ENCODE measurements at places on chromosomes 3 and 15.

GRCh38 chr3:169170456-169170855 lies 493.1 kb downstream of the MECOM start:
- no peak for DNase-seq

GRCh38 chr3:50325113-50325480 lies 2.6 kb upstream of the HYAL2 start:
- DNase-seq, result no peak

DNA sequence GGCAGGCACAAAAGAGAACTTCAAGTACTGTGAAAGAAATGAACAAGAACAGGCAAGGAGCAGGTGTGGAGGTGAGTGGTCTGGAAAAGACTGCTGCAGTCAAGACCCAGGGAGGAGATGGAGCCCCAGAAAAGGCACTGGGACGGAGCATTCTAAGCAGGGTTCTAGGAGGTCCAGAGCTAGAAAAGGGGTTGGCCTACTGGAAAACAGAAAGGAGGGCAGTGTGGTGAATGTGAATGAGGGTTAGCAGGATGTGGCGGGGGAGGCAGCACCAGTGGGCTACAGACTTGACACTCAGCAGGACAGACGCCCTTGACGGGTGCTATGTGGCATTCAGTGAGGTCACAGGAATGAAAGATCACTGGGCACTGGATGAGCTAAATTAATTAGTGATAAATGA lies 75.7 kb downstream of the SENP2 start:
- no peak for DNase-seq

DNA sequence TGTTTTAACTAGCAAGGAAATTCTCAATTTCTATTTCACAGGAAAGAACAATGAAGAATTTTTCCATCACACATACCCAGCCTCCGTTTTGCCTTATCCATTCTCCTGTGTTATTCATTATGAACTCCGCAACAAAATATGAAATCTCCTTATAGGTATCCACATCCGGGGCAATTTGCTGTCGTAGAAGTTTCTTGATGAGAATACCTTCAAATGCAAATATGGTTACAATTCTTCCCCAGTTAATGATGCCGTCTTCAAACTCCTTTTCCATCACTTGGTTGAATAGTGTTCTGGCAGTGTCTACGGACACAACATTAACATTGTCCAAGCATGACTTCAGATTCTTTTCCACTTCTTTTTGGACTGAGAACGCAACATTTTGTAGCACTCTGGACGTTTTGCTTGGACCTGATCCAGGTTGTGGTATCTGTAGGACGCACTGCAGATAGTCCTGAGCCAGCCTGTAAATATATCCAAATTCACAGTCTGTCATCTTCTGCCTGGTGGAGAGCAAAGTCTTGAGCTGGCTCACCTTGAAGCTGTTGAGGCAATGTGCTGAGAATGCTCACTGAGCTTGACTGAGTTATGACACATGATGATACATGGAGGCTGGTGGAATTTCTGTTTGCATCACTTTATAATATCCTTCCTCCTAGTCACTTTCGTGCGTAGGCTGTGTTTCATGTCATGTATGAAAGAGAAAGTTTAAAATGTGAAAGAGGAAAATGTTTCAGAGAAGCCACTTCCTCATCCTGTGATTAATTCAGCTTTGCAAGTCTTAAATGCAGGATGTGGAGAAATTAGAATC lies at the start of gene BCL2A1:
BCL2A1 (minus strand) TSS at position 573 of the 811 bp plus-strand sequence; CDS start at position 496, 77 bp downstream.
- DNase-seq, result no peak

DNA sequence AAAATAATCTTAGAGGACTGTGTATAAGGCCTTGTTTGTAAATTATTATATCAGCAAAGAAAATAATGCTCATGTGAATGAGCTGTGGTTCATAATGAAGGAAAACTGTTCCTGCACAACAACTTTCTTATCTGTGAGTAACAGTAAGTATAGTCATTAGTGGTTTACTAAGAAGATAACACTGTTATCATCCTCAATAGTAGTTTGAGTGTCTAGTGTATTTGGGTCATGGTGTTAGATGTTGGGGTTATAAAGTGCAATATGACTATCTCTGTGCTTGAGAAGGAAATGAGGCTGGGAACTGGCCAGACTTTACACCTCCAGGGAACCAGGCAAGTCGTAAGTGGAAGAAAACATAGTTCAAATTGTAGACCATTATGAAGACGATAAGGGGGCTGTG lies 15.6 kb downstream of the VPS8 start:
- DNase-seq, result no peak

DNA sequence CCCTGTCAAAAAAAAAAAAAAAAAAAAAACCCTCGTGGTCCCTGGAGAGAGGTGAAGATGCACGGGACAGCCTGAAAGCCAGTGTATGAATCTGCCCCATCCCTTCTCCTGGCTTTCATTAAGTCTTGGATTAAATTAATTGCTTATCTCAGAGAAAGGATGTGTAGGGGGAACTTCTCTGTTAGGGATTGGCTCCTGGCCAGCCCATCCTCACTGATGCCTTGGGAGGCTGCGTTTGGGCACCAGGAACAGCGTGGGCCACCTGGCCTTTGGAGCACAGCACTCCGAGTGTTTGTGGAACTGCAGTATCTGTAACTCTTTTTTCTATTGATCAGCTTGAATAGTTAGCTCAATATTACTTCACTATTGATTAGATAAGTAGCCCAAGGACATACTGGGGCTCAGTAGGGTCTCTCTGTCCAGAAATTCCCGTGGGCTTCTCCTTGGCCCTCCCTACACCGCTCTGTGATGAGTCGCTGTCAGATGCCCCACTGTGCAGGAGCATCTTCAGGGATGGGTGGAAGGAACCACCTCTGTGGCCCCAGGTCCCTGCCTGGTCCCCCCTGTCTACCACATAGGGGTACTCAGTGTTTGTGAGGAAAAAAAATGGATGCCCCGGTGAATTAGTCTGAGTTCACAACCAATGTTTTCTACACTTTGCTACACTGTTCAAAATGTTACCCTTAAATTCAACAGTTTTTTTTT lies 2.0 kb downstream of the PXYLP1 start:
- no peak for DNase-seq

Data from amniotic stem cell (primary cell).